MCF 10A (cell line): ENCODE measurements at places on chromosomes 7 and 10. TPM values are rescaled to one million over a fixed set of nuclear protein-coding genes. Genes with fewer than 3 reads are reported as not detected.

GRCh38 chr10:91311601-91312381, 91.3 kb downstream of the PCGF5 start:
- H3K4me3 ChIP-seq: no peak overlapping the region
- H3K4me1 ChIP-seq: peaks cover 5% of the 10 kb centered on the region
- no peaks in the 10 kb centered on the region for H3K36me3 ChIP-seq
- no peaks in the 10 kb centered on the region for H3K27me3 ChIP-seq
- H3K27ac ChIP-seq: no peak overlapping the region

DNA sequence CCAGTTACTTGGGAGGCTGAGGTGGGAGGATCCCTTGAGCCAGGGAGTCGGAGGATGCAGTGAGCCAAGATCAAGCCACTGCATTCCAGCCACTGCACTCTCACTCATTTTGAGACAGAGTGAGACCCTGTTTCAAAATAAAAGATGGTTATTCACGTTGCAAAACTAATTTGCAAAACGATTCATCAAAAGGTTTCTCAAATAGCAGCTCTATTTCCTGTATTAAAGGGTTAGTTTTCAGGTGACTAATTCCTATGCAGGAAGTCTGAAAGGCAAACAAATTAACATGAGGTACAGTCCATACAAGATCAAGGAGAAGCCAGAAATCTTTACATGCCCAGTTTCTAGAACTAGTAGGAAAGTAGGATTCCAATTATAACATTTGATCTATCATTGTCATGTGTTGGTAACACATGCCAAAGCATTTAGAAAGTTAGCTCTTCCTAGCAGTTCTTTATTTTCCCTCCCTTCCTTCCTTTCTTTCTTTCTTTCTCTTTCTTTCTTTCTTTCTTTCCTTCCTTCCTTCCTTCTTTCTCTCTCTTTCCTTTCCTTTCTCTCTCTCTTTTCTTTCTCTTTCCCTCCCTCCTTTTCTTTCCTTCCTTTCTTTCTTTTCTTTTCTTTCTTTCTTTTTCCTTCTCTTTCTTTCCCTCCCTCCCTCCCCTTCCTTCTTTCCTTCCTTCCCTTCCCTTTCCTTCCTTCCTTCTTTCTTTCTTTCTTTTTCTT, 49.3 kb downstream of the DENND2A start:
- H3K27ac ChIP-seq: no peak overlapping the region
- no peak overlapping the region for H3K4me3 ChIP-seq
- H3K4me1 ChIP-seq: peaks cover 10% of the 10 kb centered on the region
- peak; percentile 10 for DNase-seq
- H3K36me3 ChIP-seq: no peaks in the 10 kb centered on the region
- no peaks in the 10 kb centered on the region for H3K27me3 ChIP-seq

Gene SPDYE8
- total RNA-seq: not detected in 2 replicates

Gene TUBB8
- not detected in 2 replicates for total RNA-seq

DNA sequence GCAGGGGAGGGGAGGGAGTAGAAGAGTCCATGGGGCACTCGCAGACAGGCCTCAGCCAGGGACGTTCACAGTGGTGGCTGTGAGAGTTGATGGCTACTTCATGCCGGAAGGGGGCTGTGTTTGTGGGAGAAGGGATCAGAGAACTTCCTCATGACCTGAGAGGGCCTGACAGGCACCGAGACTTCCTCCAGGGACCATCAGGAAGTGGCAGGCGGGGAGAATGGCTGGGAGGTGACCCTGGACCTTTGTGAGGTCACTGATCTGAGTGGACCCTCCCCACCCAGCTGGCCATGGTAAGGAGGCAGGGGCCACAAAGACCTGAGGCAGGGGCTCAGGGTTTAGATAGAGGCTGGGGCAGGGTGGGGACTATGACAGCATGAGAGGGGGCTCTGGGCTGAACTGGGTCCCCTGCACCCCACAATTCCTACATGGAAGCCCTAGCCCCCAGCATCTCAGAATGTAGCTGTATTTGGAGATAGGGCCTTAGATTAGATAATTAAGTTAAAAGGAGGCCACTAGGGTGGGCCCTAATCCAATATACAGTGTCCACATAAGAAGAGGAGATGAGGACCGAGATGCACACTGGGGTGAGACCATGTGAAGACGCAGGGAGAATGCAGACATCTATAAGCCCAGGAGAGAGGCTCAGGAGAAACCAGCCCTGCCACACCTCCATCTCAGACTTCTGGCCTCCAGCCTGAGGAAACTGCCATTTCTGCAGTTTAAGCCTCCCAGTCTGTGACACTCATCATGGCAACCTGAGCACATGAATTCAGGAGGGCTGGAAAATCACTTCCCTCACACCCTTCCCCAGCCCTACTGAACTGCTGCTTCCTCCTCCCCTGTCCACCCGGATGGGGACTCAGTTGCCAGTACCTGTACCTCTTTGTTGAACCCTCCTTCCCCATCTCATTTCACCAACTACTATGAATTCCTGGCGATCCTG, 273.9 kb upstream of the ZNF32 start:
- no peak overlapping the region for H3K27ac ChIP-seq
- H3K27me3 ChIP-seq: peaks cover 39% of the 10 kb centered on the region
- H3K4me1 ChIP-seq: no peaks in the 10 kb centered on the region
- no peaks in the 10 kb centered on the region for H3K36me3 ChIP-seq

Gene DGKI
- 1.4 and 1.7 TPM in 2 replicates for total RNA-seq

Gene ABCB4
- not detected in 2 replicates for total RNA-seq

- no peaks in the 10 kb centered on the region for H3K27me3 ChIP-seq
- DNase-seq: no peak
- H3K27ac ChIP-seq: no peak overlapping the region
- H3K36me3 ChIP-seq: no peaks in the 10 kb centered on the region
- H3K4me1 ChIP-seq: no peaks in the 10 kb centered on the region
- no peak overlapping the region for H3K4me3 ChIP-seq
Observed at GRCh38 chr10:11307004-11307403, 289.3 kb downstream of the CELF2 start.

- H3K4me1 ChIP-seq: peaks cover 39% of the 10 kb centered on the region
Observed at GRCh38 chr7:80830584-80831285, 88.1 kb downstream of the SEMA3C start.
